Progenitor cell of endocrine pancreas (in vitro differentiated cells): ENCODE measurements at places on chromosomes 1 and 21. TPM values are rescaled to one million over a fixed set of nuclear protein-coding genes. Genes with fewer than 3 reads are reported as not detected.

DNA sequence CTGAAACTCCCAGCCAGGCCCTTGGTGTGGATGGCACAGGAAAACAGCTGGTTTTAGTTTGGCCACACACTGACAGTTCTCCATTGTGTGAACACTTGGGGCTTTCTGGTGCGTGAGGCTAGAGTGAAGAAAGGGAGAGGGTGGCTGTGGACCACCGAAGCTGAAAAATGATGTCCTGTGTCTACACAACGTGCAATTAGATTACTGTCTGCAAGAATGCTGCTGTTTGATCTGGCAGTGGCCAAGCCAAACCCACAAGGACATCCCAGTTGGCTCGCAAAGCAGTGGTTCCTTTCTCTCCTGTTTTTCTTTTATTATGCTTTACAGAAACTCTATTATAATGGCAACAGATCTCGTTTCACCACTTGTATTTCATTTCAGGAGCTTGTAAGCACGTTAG lies 58.9 kb downstream of the ERG start:
- H3K36me3 ChIP-seq: no peaks in the 10 kb centered on the region
- DNase-seq: no peak
- H3K27me3 ChIP-seq: no peaks in the 10 kb centered on the region
- H3K4me3 ChIP-seq: no peak overlapping the region
- no peak overlapping the region for H3K27ac ChIP-seq

DNA sequence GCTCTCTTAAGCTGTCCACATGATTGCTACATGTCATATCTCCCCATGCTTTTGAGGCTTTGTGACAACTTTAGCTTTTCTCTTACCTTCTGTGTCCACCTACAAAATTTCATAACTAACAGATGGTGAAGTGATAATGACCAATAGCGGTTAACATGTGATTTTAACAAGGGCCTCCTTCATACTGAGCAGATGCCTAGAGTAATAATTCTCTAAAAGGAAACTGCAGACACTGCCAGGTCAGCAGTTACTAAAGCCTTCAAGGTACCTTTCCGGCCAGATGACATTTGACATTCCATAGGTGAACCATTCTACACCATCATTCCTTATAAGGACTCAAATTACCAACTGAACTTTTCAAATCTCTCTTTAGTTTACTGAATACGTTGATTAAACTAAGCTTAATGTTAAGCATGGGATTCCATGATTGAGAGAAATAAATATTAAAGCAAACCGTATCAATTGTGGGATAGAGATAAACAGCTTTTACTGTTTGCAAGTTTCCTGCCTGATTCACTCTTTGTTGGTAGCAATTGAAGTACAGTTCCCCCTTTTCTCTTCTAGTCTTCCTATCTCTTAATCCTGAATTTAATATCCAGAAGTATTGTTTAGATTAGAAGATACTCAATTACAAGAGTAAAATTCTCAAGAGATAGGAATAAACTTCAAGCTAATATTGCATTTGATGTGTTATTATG lies 205.1 kb downstream of the PLA2G4A start:
- H3K27ac ChIP-seq: no peak overlapping the region
- H3K27me3 ChIP-seq: no peaks in the 10 kb centered on the region
- H3K36me3 ChIP-seq: no peaks in the 10 kb centered on the region
- H3K4me1 ChIP-seq: peaks cover 2% of the 10 kb centered on the region
- DNase-seq: no peak

GRCh38 chr1:56320464-56321149 lies 258.8 kb downstream of the PLPP3 start:
- H3K27ac ChIP-seq: no peak overlapping the region
- H3K4me3 ChIP-seq: no peak overlapping the region
- no peaks in the 10 kb centered on the region for H3K4me1 ChIP-seq
- H3K36me3 ChIP-seq: no peaks in the 10 kb centered on the region
- H3K27me3 ChIP-seq: peaks cover 6% of the 10 kb centered on the region

DNA sequence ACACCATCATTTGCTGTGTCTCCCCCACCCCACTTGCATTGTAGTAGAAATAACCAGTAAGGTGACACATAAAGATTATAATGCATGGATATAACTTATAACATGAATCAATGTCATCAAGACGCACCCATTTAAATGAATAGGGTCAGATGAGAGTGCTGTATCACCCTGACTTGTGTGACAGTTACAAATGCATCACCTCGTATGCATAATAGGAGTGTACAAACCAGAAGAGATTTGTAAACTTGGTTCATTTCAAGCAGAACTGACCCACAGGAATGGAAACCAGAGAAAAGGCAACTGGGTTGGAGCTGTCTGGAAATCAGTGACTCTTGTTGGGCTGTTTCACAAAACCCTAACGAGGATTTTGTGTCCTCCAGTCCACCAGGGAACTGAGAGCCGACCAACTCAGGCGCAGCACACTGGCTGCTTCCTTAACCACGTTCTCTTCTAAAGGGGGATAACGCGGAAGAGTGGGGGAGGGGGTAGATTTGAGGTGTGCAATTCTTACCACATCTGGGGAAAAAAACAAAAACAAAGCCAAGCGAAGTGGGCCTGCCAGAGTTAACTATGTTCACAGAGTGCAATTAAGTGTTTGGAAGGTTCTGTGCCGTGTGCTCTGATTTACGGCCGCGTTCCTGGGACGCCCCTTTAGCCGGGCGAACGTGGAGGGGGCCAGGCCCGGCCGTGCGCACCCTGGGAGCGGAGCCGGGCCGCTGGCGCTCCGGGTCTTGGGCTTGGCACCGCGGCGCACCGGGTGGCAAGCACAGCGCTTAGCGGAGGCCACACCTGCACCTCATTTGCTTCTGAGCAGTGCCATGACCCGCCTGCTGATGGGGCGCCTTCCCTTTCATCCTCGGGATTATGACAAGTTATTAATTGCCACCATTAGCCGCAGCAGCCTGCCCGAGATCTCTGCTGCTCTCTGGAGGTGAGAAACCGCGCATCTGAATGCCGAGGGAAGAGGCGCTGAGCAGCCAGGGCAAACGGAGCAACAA lies 248.8 kb upstream of the FOXD3 start:
- H3K4me1 ChIP-seq: peaks cover 2% of the 10 kb centered on the region
- no peak for DNase-seq
- peaks cover 49% of the 10 kb centered on the region for H3K27me3 ChIP-seq
- H3K27ac ChIP-seq: no peak overlapping the region
- H3K36me3 ChIP-seq: peaks cover 2% of the 10 kb centered on the region

GRCh38 chr1:235045921-235046601 lies 82.6 kb downstream of the TOMM20 start:
- no peak overlapping the region for H3K4me3 ChIP-seq
- no peaks in the 10 kb centered on the region for H3K27me3 ChIP-seq
- no peak overlapping the region for H3K27ac ChIP-seq
- H3K36me3 ChIP-seq: no peaks in the 10 kb centered on the region
- no peak for DNase-seq
- H3K4me1 ChIP-seq: peaks cover 11% of the 10 kb centered on the region

- H3K27me3 ChIP-seq: peaks cover 7% of the 10 kb centered on the region
- H3K4me1 ChIP-seq: peaks cover 23% of the 10 kb centered on the region
- H3K27ac ChIP-seq: no peak overlapping the region
- no peaks in the 10 kb centered on the region for H3K36me3 ChIP-seq
- H3K4me3 ChIP-seq: no peak overlapping the region
These were observed 4.2 kb upstream of the DYRK3 start for GRCh38 chr1:206631085-206631509.

DNA sequence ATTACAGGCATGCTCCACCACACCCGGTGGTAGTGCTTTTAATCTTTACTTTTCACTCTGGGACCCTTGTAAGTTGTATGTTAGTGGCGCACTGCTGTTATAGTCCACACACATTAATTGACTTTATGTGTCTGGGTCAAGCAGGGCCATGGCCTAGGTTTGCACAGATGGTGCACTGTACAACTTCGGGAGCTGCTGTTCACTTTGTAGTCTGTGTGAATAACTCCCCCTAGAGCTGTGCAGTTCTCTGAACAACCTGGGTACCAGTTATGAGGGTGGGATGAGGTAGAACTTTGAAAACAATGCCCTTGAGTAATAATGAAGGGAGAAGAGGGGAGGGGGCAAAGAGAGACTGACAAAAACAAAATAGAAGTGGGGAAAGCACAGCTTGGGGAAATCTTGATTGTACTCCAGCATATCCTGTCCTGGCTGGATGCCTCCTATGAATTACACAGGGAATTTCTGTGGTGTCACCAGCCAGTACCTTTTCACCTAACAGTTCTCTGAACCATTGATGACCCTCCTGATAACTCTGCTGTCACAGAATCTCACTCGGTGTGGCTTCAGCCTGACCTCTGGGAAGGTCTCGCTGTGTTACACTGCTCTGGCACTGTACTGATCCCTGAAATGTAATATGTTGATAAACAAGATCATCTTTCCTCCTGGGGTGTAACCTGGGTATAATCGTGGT lies 2.2 kb downstream of the PTGFRN start:
- H3K36me3 ChIP-seq: no peaks in the 10 kb centered on the region
- H3K27me3 ChIP-seq: peaks cover 9% of the 10 kb centered on the region
- H3K4me1 ChIP-seq: peaks cover 10% of the 10 kb centered on the region
- no peak for DNase-seq
- no peak overlapping the region for H3K27ac ChIP-seq
- H3K4me3 ChIP-seq: no peak overlapping the region

GRCh38 chr1:182406012-182406411 lies 5.5 kb upstream of the TEDDM1 start:
- H3K4me1 ChIP-seq: peaks cover 6% of the 10 kb centered on the region
- H3K27me3 ChIP-seq: no peaks in the 10 kb centered on the region
- no peak for DNase-seq
- H3K36me3 ChIP-seq: peaks cover 4% of the 10 kb centered on the region

- H3K4me3 ChIP-seq: no peak overlapping the region
- no peak for DNase-seq
- no peak overlapping the region for H3K27ac ChIP-seq
These were observed 128.5 kb upstream of the GALNT2 start for GRCh38 chr1:229938551-229938950.

- H3K27me3 ChIP-seq: peaks cover 28% of the 10 kb centered on the region
- H3K4me3 ChIP-seq: no peak overlapping the region
- no peaks in the 10 kb centered on the region for H3K36me3 ChIP-seq
- no peak for DNase-seq
- H3K4me1 ChIP-seq: peaks cover 29% of the 10 kb centered on the region
These were observed 7.1 kb downstream of the RIIAD1 start for GRCh38 chr1:151728151-151729054.

DNA sequence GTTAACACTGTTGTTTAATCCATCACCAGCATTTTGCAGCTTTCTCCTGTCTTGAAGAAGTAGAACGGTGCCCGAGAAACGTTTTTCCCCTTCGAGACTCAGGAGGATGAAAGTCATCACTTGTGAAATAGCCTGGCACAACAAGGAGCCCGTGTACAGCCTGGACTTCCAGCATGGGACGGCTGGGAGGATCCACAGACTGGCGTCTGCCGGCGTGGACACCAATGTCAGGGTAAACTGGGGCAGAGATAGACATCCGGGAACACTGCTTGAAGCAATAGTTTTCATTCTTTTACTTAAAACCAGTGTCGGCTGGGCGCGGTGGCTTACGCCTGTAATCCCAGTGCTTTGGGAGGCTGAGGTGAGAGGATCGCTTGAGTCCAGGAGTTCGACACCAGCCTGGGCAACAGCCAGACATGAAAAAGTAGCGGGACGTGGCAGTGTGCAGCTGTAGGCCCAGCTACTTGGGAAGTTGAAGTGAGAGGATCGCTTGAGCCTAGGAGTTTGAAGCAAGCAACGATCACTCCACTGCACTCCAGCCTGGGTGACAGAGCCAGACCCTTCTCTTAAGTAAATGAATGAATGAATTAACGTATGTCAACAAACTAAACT lies 945 bp downstream of the CHAF1B start:
- no peak for DNase-seq
- H3K4me3 ChIP-seq: peak overlapping the region; percentile 75
- peaks cover 8% of the 10 kb centered on the region for H3K4me1 ChIP-seq
- peaks cover 9% of the 10 kb centered on the region for H3K36me3 ChIP-seq
- H3K27me3 ChIP-seq: no peaks in the 10 kb centered on the region

DNA sequence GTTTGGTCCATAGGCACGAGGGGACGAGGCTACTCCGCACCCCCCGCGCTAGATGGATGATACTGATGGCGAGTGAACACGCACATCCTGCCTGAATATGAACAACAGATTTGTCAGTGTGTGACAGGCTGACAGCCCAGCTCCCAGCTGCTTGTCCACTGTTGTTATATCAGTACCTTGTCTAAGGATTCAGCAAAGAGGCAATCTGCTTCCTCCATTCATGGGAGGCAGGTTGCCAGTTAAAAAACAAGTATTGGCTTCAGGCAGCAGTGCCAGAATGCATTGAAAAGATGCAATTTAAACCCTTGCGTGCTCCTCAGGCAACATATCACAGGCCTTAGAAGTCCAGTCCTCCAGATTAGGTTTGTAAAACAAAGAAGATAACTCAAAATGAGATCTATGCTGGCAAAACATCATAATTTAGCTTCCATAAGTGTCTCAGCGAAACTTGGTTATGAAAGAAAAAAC lies 223.3 kb downstream of the GPATCH2 start:
- no peak overlapping the region for H3K4me3 ChIP-seq
- DNase-seq: no peak

GRCh38 chr1:205642679-205643307 lies 11.0 kb upstream of the ELK4 start:
- H3K4me3 ChIP-seq: no peak overlapping the region
- peaks cover 2% of the 10 kb centered on the region for H3K36me3 ChIP-seq
- peak overlapping the region; percentile 81 for H3K27ac ChIP-seq
- no peak for DNase-seq
- H3K27me3 ChIP-seq: peaks cover 2% of the 10 kb centered on the region

DNA sequence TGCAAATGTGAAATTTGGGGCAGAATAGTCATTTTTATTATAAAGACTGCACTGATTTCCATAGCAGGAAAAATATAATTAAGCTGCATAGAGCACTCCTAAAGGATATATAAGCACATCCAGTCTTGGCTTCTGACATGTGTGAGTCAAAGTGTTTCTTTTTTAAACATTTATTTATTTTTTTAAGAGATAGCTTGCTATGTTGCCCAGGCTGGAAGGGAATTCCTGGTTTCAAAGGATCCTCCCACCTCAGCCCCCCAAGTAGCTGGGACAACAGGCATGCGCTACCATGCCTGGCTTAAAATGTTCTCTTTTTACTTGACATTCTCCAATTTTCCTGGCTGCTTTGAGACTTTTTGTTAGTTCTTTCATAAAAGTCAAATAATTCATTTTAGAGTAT lies 126.1 kb downstream of the HMCN1 start:
- no peak for DNase-seq
- H3K4me1 ChIP-seq: peaks cover 11% of the 10 kb centered on the region
- no peaks in the 10 kb centered on the region for H3K36me3 ChIP-seq
- no peaks in the 10 kb centered on the region for H3K27me3 ChIP-seq
- no peak overlapping the region for H3K4me3 ChIP-seq
- no peak overlapping the region for H3K27ac ChIP-seq

- H3K4me3 ChIP-seq: peak overlapping the region; percentile 31
- H3K4me1 ChIP-seq: peaks cover 52% of the 10 kb centered on the region
- no peaks in the 10 kb centered on the region for H3K27me3 ChIP-seq
- peak overlapping the region; percentile 64 for H3K27ac ChIP-seq
- H3K36me3 ChIP-seq: peaks cover 2% of the 10 kb centered on the region
These were observed 50.7 kb downstream of the PRDM16 start for GRCh38 chr1:3119725-3120124.

GRCh38 chr1:160460214-160460642 lies 59.9 kb downstream of the VANGL2 start:
- H3K27ac ChIP-seq: no peak overlapping the region
- no peak for DNase-seq
- H3K36me3 ChIP-seq: no peaks in the 10 kb centered on the region
- H3K4me1 ChIP-seq: no peaks in the 10 kb centered on the region

The CD1B gene
- not detected in 2 replicates for total RNA-seq

The C1QA gene
- not detected in 2 replicates for total RNA-seq

The AADACL4 gene
- total RNA-seq: 0.24 TPM in 2 replicates

The AKR7A2 gene
- total RNA-seq: 53.7 and 55.8 TPM in 2 replicates

The NTNG1 gene
- total RNA-seq: 1.1 and 2.5 TPM in 2 replicates

The SRGAP2B gene
- total RNA-seq: 16.2 and 18.6 TPM in 2 replicates

The ADPRS gene
- total RNA-seq: 28.4 and 30.0 TPM in 2 replicates

The MIXL1 gene
- 1.5 and 1.7 TPM in 2 replicates for total RNA-seq

The ZFP69B gene
- total RNA-seq: 10.5 and 11.1 TPM in 2 replicates

The ERRFI1 gene
- total RNA-seq: 138 and 139 TPM in 2 replicates
